ENCODE measurements at places on chromosomes 2 and 18.
A peak's percentile ranks its signal among the peaks of the same experiment; 100 is the strongest.

DNA sequence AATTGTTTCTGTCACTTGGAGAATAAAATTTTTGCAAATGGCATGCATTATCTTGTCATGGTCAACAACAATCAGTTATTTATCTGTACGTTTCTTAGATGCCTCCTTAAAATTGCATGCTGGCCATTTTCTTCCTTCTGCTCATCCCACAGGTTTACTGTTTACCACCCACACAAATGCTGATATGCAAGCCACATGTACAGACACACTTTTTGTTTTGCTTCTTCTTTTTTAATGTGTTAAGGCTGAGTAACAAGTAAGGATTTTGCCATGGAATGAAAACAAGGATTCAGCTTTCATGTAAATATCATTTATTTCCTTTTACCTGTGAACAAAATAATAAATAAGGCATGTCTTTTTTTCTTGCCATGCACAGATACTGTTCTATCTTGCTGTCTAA is 1077.1 kb upstream of the ZEB2 start:
- DNase-seq: no peak

- peak; percentile 92 for DNase-seq
Measured at GRCh38 chr2:40242315-40242714, 209.6 kb downstream of the SLC8A1 start.

GRCh38 chr2:68829749-68830148 is 41.4 kb downstream of the BMP10 start:
- no peak for DNase-seq

DNA sequence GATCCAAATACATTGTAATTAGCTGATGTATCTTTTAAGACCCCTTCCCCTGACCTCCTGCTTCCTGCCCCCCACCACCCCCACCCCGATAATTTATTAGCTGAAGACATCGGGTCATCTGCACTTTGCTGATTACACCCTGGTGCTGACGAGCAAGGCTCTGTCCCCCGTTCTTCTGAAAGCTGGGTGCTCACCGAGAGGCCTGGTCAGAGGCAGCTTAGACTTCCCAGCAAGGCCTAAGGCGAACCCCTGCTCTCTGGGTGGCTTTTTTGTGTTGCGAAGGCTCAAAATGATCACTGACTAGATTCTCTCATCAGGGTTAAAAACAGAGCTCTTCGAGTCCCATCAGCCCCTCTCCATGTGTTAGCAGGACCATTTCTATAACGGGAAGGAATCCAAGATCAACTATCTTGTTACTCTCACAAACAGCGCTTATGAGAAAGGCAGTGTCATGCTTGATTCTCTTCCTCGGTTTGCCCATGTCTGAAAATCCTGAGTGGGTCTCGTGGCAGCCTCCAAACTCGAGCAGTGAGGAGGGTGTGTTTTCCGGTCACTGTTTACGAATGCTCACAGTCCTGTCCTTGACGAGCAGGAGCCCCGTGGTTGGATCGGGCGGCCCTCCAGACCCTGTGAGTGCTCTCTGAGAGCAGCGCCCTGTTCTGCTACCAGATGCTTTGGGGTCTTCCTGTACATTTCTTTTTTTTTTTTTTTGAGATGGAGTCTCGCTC is 201.6 kb downstream of the HDAC4 start:
- DNase-seq: no peak

DNA sequence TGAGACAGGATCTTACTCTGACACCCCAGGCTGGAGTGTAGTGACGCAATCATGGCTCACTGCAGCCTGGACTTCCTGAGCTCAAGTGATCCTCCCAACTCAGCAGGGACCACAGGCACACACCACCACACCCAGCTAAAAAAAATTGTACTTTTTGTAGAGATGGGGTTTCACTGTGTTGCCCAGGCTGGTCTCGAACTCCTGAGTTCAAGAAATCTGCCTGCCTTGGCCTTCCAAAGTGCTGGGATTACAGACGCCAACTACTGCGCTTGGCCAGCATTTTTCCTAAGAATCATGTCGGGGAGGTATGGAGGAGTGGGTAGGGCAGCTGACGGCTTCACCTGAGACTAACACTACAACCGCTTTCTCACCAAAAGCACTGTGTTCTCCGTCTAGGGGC is 50.4 kb downstream of the CYP26B1 start:
- DNase-seq: no peak

- no peak for DNase-seq
Measured at GRCh38 chr2:42168459-42169099, 574 bp upstream of the EML4 start.

DNA sequence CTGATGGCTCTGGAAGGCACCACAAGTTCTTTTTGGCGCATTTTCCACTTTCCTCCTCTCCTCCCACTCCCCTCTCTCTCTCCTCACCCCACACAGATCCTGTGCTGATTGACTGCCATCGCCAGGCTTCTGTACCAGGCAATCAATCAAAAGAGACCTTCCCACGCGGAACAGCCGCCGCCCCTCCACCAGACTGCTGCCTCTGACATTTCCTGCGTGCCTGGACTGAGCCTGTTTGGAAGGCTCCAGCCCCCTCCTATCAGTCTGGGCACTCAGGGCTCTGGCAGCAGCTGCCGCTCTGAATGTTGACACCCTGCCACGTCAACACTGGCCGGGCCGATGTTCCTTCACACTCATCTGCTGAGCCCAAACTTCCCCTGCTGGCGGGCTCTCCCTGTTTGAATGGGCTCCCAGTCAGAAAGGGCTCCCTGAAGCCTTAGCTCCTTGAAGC is 467.7 kb downstream of the EPHA4 start:
- DNase-seq: peak; percentile 4

- no peak for DNase-seq
Measured at GRCh38 chr18:59729781-59730180, 32.6 kb upstream of the CCBE1 start.

GRCh38 chr2:239912938-239913635 is 112.1 kb downstream of the NDUFA10 start:
- DNase-seq: no peak

GRCh38 chr2:226247289-226248275 is 552.0 kb downstream of the IRS1 start:
- no peak for DNase-seq

- DNase-seq: peak; percentile 16
Measured at GRCh38 chr18:79466591-79466990, 70.9 kb downstream of the NFATC1 start.

DNA sequence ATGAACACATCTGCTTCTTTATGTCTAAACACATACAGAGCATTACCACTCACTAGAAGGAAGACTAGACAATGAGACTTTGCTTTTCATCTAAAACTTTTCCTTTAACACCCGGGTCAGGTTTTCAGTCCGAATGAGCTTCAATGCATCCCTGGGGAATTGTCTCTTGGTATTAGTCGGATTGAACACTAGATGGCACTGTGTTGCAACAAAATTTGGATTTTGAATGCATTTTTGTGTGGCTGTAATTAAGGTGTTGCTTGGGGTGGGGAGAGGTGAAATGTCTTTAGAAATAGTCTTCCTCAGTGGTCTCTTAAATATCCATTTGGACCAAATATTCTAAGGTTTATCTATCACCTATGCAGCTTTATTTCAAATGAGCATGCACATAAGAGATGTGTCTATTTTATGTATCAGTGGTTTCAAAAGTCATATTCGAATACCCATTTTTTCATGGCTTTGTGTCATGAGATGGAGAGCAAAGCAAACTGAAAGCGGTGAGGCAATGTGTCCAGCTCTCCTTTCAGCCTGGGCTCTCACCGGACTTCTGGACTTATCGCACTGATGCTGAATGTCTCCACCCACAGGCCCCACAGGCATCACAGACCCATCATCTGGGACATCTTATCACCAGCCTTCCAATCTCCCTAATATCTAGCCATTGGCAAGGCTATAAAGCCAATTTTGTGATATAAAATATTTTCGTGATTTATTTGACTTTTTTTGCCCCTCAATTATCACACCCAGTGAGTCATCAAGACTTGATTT is 510.3 kb downstream of the RNF144A start:
- DNase-seq: peak; percentile 70

DNA sequence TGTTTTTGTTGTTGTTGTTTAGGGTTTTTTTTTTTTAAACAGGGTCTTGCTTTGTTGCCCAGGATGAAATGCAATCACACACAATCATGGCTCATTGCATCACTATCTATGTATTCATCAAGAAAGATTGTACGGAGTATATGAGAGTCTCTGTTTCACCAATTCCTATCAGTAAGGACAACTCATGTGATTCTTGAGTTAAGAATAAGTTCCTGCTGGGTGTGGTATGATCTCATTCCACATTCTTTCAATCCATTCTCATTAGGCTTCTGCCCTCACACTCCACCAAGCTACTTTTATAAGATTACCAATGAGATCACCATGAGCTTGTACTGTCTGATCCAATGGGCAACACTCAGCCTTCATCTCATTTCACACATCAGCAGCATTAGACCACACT is 9.1 kb upstream of the AP1S3 start:
- no peak for DNase-seq

- no peak for DNase-seq
Measured at GRCh38 chr2:190862571-190862991, 18.0 kb upstream of the GLS start.

GRCh38 chr18:27808683-27809082 is 368.2 kb downstream of the CDH2 start:
- DNase-seq: no peak

DNA sequence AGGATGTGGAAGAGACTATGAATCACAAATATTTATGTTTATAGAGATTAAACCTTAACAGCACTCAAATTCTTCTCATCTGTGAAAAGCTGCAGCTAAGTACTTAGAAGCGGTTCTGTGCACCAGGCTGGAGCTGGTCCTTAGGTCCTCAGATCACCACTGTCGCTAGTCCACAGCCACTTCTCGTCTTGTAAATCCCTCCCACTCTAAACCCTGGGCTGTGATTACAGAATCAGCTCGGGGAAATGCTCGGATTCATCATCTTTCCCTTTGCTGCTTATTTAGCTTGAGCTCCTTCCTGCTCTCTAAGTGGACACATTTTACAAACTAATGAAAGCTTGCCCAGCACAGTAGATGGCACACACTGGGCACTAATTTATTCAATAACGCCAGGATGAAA is 61.7 kb downstream of the RNF152 start:
- DNase-seq: no peak

DNA sequence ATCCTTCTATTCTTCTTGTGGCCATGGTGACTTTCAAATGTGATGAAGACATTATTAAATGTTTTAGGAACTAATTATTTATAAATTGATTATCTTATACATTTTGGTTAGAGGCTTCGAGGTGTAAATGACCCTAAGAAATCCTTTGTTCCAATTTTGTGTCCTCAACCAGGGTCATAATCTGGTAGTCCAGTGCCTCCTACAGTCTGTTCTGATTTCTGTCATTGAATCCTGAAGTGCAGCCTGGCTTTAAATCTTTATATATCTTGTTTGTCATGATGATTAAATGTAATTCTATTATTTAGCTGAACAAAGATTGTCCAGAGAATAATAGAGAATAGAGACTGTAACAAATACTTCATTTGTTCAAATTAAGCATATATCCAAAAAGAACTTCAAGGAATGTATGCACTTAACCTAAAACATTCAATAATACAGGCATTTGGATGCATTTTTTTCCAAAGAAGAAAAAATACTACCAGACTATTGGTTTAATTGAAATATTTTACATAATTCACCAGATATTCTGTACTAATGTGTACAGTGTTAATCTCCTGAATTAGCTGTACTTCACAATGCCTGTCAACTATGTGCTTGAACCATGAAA is 89.8 kb downstream of the PRPF40A start:
- peak; percentile 18 for DNase-seq

- no peak for DNase-seq
Measured at GRCh38 chr18:9707381-9708056, 582 bp upstream of the RAB31 start.

DNA sequence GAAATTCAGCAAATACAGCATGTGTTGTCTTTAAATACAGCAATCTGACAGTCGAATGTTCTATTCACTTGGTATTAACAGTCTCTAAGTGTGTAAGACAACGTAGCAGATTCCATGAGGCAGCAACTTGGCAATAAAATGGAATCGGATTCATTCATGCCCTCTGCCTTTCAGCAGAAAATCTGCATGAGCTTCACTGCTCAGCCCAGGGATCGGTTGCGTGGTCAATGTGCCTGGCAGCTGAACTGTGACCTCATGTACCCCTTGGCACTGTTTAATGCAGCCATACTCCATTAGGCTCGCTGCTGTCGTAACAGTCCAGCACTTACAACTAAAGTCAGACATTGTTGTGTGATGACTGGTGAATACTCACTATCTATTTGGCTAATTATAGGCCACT is 17.7 kb upstream of the RGPD4 start:
- no peak for DNase-seq

GRCh38 chr2:236070236-236070635 is 98.0 kb downstream of the GBX2 start:
- no peak for DNase-seq

DNA sequence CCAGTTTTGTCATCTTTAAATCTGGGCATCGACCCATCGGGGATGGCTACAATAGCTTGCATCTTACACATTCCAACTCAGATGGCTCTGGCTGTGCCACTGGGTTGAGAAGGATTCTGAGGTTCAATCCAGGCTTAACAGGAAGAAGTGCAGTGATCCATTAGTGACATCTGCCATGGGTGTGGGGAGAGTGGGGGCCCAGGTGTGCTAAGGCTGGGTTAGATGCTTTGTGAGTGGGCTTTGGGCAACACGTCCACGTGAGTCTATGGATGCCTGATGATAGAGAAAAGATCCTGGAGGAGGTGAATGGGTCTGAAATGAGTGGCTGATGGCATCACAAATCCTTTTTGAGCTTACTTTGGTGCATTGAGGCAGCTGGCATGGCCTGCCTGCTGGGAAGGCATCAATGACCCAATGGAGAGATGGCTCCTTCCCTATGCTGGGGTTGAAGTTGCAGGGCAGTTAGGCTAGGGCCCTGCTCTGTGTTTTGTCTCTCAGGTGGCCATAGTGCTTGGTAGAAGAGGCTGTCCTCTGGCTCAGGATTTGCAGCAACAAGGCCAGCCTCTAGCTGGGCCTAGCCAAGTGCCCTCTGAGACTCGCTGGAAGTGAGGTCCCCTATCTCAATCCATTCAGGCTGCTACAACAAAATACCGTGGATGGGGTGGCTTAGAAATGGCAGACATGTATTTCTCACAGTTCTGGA is 56.7 kb downstream of the HS1BP3 start:
- no peak for DNase-seq

GRCh38 chr18:36849288-36850006 is 20.5 kb downstream of the KIAA1328 start:
- no peak for DNase-seq

- DNase-seq: no peak
Measured at GRCh38 chr2:28359222-28360057, 33.2 kb upstream of the FOSL2 start.

DNA sequence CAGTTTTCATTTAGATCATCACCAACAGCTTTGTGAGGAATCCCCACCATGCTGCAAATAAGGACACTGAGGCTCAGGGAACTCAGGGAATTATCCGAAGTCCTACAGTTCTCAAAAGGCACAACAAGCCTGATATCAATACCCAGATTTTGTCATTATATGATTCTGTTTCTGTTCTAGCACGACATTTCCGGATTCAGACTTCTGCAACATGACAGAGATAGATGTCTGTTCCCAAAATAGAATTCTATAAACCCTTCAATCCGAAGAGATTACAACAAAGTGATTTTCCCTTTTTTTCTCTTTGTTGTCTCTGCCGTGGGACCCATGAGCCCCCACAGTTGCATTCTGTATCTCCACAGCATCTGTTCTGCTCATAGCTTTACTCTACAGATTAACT is 72.0 kb downstream of the DOCK10 start:
- no peak for DNase-seq

Data from COR-L47 (cell line).